ENCODE measurements at places on chromosomes 2 and 18. TPM values are rescaled to one million over a fixed set of nuclear protein-coding genes. Genes with fewer than 3 reads are reported as not detected.

ASPRV1 gene
- 0.64 TPM for total RNA-seq

ZFP36L2 gene
- total RNA-seq = 105 TPM

ST6GAL2 gene
- 7.6 TPM for total RNA-seq

TRIM43B gene
- total RNA-seq = not detected

HOXD13 gene
- not detected for total RNA-seq

FBXO11 gene
- 66.1 TPM for total RNA-seq

SUMO1 gene
- total RNA-seq = 202 TPM

DNAH7 gene
- 0.09 TPM for total RNA-seq

SERPINB7 gene
- not detected for total RNA-seq
